ENCODE measurements at places on chromosomes 1 and 21.

DNA sequence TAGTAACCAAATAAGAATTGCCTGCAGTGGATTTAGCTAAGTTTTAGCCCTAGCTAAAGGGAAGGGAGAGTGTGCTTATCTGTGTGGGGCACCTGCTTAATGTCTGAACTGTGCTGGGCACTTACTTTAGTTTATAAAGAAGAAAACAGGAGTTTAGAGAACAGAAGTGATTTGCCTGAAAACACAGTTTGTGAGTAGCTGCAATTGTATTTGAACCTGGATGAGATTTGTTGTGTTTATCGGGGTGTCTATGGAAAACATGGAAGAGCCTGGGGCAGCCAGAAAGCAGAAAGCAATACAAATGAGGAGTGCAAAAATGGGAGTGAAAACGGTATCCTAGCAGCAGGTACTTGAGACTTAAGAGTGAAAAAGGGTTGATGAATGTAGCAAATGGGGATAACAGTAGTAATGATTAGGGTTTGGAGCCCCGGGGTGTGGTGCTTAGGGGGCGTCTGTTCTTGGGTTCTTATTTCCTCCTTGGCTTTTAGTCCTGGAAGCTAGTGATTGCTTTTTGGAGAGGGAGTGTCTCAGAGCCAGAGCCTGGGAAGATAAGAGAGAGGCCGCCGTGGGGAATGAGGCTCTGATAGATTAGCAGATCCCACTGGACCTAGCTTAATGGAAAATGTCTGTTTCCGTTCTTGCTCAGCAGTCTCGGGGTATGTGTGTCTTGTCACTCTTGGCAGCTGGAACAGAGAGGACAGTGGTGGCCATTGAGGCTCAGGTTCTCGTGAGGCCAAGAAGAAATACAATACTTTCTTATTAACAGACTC lies 5.6 kb downstream of the PRCC start:
- no peak for DNase-seq

DNA sequence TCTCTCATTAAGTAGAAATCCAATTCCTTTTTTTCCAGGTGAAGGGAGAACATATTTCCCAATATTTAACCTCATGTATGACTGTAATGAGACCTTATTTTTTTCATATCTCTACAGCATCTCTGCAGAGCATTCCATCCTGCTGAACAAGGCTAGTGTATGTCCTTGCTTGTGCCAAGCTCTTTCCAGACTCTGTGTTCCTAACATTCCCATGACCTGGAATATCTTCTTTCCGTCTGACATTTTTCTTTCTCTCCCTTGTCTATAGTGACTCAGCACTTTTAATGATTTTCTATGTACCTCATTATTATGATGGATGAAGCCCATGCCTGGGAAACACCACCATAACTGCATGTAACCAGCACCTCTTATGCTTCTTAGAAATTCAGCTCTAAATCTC lies 278.3 kb upstream of the NRIP1 start:
- no peak for DNase-seq

DNA sequence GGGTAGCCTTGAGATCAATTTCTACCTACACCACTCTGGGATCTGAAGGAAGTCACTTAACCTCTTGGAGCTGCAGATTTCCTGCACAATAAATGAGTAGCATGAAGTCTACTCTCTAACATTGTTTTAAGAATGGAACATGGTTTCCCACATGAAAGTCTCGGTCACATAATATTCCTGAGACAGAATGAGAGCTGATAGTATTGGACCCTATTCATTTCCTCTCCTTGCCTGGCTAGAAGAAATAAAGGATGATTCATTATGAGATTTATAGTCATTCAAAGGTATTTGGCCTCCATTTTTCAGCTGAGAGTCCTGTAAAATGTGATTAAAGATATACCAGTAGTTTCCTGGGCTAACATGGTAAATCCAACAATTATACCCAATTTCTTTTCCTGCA lies 56.7 kb downstream of the ARHGAP29 start:
- no peak for DNase-seq

DNA sequence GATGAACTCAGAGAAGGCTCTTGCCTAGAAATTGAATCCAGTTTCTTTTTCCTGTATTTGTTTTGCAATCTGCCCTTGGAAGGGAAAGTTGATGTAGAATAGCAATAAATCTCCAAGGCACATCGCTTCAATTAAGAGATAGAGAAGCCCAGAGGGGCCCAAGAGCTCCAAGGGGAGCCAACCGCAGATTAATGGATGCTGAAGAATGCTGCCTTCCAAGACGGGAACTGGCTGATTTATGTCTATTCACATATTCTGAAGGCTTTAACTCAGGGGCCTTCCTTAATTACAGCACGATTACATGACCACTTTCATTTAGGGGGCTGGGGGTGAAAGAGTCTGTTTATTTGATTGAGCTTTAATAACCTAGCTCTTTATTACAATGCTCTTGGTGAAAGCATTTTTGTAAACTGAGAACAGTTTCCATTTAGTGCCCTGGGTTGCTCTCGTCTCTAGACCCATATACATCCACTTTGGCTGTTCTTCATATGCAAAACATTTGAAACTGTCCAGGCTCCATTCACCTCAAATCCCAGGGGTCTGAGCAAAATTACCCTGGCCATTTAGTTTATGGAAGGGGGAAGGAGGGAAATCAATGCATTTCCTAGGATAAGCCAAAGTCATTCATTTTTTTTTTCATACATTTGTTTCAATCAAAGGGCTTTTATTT lies 87.4 kb upstream of the CLDN14 start:
- DNase-seq, result no peak

DNA sequence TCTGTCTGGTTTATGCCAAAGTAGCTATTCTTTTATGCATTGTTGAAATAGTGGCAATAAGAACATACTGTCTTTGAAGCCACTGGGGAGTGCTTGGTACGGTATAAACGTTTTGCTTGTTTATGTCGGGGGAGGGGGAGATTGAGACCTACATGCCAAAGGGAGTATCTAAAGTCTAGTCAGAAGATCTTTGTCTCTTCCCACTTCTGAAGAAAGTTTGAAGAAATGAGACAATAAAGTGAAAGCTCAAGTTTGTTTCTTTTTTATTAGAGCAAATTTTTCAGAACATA lies 6.8 kb downstream of the AKIRIN1 start:
- no peak for DNase-seq

GRCh38 chr21:36288651-36289243 lies 31.2 kb upstream of the MORC3 start:
- no peak for DNase-seq

Measured in activated T-helper 2 cell treated with anti-CD3 and anti-CD28 coated beads, Interferon-gamma antibody, Interleukin-2, Interleukin-4, amounts not matched to agents 10 μg/mL and 5 μg/mL and 100 μg/mL, durations not matched to agents 14 hours and 24 hours and 36 hours (primary cell).